CD4-positive, alpha-beta T cell treated with Interferon gamma for 1 hour (primary cell): ENCODE measurements at places on chromosomes 3 and 15.

DNA sequence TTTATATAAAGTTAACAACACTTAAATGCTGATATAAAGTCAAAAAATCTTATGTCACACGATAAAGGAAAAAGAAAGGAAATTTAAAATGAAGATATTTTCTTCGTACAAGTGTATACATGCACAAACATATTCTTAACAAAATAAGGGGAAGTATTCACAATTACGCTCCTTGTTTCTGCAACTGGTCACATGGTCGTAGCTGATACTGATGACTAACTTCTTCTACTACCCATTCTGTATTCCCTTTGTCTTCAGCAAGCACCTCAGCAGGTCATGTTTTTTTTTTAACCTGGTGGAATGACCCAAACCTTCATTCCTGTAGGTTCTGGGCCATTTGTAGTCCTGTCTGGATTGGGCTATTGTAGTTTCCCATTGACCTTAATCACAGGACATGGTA, 30.0 kb upstream of the CMTM8 start:
- DNase-seq = no peak

GRCh38 chr3:82610236-82610635, 848.8 kb upstream of the GBE1 start:
- DNase-seq = no peak

GRCh38 chr3:100429187-100429716, 27.9 kb downstream of the LNP1 start:
- DNase-seq = no peak

DNA sequence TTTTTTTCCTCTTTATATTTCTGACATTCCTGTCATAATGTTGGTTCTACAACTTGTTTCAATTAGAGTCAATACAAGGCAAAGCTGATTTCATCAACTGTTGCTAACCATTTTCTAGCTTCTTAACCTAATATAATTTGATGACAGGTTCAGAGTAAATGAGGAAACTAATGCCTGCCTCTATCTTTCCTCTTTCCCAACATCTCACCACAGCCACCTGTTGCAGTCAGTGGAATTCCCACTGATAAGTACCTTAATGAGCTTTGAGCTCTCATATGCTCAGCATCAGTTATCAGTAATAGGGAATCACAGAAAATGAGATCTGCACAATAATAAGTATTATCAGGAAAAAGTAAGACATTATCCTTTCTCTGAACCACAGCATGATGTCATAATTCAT, 241.9 kb downstream of the MEIS2 start:
- no peak for DNase-seq

DNA sequence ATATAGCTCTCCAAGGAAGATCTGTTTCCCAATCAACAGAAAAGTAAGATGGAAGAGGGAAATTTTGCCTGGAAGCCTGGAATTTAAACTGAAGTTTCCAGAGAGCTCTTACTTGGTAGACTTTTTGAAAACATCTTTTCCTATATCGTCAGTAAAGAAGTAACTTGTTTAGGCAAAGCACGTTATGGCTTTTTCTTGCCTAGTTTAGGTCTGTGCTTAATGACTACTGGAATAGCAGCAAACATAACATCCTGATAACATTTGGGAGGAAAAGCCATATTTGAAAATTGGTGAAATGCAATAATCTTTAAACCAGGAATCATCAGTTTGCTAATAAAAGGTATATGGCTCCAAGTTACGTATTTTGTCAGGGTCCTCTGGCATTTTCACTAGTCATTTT, 160.4 kb upstream of the CGNL1 start:
- DNase-seq = no peak

DNA sequence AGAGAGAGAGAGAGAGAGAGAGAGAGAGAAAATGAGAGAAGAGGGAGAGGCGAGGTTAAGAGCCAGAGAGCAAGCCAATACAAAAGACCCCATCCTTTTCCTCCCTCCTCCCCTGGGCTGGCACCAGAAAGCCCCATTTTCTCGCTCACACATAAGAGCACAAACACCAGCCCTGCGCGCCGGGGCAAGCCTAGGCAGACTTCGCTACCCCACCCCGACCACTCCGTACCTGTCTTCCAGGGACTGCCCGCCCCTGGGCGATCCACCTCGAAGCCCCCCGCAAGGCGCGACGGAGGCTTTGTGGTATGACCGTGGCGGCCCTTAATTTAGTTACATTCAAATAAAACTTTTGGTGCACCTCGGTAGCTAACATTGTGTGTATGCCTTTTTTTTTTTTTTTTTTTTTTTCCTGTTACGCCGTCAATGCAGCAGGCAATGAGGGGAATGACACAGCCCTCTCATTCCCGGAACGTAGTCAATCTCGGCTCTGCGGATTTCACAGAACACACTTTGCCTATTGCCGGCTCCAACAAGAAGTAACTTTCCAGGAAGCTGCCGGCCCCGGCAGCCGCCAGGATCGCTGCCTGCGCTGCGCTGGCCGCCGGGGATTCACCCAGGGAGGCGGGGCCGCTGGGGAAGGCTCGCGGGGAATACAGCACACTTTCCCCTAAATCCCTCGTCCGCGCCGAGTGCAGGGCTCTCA, 7.7 kb downstream of the BCL6 start:
- DNase-seq = peak; percentile 79

DNA sequence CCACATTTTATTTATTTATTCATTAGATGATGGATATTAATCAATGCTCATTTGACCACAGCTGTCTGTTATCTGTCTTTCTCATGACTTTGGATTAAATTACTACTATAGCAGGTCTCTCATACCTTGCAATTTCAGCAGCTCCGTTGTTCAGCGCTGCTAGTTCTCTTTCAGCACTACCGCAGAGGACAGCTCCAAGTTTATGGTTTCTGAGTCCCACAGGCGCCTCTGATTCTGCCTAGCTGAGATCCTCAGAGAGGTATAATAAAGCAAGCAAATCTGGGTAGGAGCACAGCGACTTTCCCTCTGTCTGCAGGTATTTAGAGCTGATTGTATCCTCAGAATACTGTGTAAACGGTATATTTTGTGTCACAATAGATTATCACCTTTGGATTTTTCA, 204.9 kb downstream of the CNTN4 start:
- no peak for DNase-seq

- no peak for DNase-seq
Observed at GRCh38 chr3:132843349-132843748, 121.1 kb upstream of the NPHP3 start.

DNA sequence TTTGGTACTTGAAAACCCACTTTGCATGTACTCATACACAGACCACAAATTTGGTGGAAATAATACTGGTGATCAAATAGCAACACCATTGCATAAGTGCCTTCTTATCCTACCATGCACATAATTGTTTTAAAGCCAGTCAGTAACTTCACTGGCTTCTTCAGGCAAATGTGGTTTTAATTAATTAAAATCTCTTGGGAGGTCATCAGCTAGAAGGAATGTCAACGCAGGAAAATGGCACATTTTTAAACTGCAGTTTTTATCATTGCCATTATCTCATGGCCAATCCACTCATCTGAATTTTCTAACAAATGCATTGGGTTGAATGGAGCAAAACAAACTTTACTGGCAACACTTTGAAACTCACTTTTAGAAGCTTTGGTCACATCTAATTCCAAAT, 105.7 kb upstream of the ZPLD1 start:
- DNase-seq = no peak

- DNase-seq = no peak
Observed at GRCh38 chr3:69251078-69251805, 128.8 kb upstream of the LMOD3 start.

DNA sequence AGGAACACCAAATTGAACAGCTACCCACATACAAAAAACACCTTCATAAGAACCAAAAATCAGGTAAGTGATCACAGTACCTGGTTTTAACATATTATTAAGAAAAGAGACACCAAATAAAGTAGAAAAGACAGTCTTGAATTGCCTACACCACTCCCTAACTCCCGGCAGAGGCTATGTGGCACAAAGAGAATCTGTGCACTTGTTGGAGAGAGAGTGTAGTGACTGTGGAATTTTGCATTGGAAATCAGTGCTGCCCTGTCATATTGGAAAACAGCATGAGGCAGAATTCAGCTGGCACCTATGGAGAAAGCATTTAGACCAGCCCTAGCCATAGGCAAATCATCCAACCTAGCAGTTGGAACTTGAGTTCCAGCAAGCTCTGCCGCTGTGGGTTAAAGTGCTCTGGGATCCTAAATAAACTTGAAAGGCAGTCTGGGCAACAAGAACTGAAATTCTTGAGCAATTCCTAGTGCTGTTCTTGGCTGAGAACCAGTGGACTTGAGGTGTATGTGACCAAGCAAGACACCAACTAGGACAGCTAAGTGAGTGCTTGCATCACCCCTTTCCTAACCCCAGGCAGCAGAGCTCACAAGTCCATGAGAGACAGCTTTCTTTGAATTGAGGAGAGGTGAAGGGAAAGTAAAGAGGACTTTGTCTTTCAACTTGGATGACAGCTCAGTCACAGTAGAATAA, 969.6 kb upstream of the ALCAM start:
- no peak for DNase-seq

DNA sequence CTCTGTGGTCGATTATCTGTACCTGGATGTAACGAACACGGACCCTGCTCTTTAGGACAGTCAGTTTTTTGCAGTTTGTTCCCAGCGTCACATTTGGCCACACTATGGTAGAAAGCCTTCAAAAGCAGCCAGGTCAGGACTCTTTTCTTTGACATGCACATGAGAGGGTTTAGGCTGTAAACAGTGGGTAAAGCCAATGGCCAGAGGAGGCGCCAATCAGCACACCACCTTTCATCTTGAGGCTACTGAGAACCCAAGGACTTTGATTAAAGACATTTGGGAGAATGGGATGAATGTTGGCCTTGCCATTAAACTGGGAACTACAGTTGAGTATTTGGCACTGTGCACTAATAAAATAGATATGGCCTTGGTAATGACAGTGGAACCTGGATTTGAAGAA, 225.9 kb downstream of the OXSM start:
- DNase-seq = no peak

DNA sequence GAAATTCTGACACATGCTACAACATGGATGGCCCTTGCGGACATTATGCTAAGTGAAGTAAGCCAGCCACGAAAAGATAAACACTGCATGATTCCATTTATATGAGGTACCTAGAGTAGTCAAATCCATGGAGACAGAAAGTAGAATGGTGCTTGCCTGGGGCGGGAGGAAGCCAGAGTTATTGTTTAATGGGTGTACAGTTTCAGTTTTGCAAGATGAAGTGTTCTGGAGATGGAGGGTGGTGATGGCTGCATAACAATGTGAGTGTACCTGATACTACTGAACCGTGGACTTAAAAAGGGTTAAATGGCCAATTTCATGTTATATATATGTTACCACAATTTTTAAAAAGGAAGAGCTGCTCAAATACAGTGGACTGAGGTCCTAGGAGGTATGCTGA, 66.9 kb downstream of the SEMA5B start:
- DNase-seq = no peak

- no peak for DNase-seq
Observed at GRCh38 chr15:33080006-33080405, 114.5 kb downstream of the FMN1 start.

- DNase-seq = no peak
Observed at GRCh38 chr15:48388016-48388851, 57.0 kb downstream of the DUT start.

GRCh38 chr3:42664438-42664803, 10.9 kb downstream of the ZBTB47 start:
- no peak for DNase-seq

GRCh38 chr3:192802957-192803899, 75.9 kb upstream of the FGF12 start:
- no peak for DNase-seq

DNA sequence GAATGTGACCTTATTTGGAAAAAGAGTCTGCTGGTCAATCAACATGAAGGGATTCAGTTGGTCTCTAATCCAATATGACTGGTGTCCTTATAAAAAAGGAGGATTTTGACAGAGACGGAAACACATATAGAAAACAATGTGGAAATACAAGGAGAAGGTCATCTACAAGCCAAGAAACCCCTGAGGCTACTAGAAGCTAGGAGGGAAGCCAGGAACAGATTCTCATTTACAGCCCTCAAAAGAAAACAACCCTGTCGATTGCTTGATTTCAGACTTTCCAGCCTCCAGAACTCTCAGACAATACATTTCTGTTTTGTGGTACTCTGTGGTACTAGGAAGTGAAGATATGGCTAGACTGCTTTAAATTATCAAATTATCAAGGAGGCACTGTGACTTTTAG, 162.9 kb upstream of the IGF1R start:
- DNase-seq = no peak

GRCh38 chr15:32898414-32898813, 180.6 kb downstream of the GREM1 start:
- no peak for DNase-seq

- DNase-seq = no peak
Observed at GRCh38 chr3:39013289-39013688, 38.5 kb downstream of the SCN11A start.

DNA sequence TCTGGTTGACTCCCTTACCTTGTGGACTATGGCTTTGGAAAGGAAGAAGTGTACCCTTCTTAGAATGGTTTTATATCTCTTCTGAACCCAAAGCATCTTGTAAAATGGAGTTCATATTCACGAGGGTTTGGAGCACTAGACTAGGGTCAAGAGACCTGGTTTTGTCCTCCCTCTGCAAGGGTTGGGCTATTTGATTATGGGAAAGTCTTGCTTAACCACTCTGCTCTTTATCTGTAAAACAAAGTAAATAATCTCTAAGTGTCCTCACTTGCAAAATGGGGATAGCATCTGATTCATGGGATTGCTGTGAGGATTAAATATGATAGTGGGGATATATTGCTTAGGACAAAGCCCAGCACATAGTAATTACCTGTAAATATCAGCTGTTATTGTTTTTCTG, 17.9 kb upstream of the SLC2A2 start:
- no peak for DNase-seq

DNA sequence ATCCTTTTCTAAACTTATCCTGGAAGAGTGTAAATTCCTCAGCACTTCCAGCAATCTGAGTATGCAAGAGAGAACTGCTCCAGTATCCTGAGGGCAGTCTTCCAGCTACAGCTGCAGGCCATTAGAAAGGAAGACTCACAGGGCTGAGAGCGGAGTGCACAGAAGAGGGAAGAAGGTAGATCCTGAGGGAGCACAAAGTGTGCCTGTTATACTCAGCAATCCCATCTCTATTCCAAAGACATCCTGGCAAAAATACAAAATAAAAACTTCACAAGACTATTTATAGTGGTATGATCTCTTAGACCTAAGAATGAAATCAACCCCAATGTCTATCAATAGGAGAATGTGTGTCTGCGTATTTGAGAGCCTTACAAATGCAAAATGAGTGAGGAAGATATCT, 292.0 kb downstream of the ZIC1 start:
- no peak for DNase-seq
